ENCODE measurements at places on chromosomes 3 and 15. TPM values are rescaled to one million over a fixed set of nuclear protein-coding genes. Genes with fewer than 3 reads are reported as not detected.

GRCh38 chr3:134869153-134869726, 74.2 kb downstream of the EPHB1 start:
- DNase-seq = no peak

DNA sequence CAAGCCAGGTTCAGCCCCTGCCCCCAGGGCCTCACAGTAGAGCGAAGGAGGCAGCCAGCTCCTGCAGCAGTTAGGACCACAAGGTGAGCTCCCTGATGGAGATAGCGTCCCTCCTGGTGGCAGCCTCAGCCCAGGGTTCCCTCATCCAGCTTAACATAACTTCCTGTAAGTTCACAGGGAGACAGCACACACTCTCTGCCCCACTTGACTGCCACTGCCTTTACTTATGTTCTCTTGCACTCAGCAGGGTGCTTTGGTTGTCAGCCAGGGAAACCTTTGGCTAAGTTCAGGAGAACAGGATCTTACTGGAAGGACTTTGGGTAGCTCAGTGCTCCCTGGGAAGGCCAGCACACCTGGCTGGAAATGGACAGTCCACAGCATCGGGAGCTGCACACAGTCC, 10.9 kb downstream of the KBTBD13 start:
- no peak for DNase-seq

GRCh38 chr3:34387826-34388564, 589.6 kb downstream of the PDCD6IP start:
- no peak for DNase-seq

SLC28A1 gene
- total RNA-seq = not detected

- DNase-seq = no peak
Observed at GRCh38 chr15:89021224-89021623, 67.0 kb upstream of the ABHD2 start.

DNA sequence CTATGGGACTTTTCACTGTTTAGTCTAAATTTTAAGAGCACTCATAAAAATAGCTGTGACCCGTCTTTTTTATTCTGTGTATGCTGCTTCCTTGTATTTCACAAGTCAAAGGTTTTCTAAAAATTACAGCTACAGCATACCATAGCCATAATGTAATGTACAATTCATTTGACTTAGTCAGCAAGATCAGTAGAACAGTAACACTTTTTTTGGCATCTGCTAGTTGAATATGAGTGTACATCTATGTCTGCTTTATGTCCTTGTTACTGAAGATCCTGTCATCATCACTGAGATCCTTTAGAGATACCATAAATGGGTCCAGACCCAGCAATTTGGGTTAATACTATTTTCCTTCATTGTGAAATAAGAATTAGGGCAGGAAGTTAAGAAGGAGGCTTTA, 42.2 kb downstream of the CMSS1 start:
- no peak for DNase-seq

- DNase-seq = peak; percentile 59
Observed at GRCh38 chr15:85168642-85169173, 187.1 kb downstream of the PDE8A start.

Data from activated CD4-positive, alpha-beta memory T cell treated with anti-CD3 and anti-CD28 coated beads for 36 hours (primary cell).